ENCODE measurements at places on chromosomes 12 and 14.

GRCh38 chr12:70823182-70823976, 97.2 kb downstream of the PTPRR start:
- peak; percentile 6 for DNase-seq

GRCh38 chr12:88298761-88299242, 156.7 kb downstream of the TMTC3 start:
- no peak for DNase-seq

GRCh38 chr12:62888454-62889110, 46.4 kb downstream of the PPM1H start:
- DNase-seq, result no peak

DNA sequence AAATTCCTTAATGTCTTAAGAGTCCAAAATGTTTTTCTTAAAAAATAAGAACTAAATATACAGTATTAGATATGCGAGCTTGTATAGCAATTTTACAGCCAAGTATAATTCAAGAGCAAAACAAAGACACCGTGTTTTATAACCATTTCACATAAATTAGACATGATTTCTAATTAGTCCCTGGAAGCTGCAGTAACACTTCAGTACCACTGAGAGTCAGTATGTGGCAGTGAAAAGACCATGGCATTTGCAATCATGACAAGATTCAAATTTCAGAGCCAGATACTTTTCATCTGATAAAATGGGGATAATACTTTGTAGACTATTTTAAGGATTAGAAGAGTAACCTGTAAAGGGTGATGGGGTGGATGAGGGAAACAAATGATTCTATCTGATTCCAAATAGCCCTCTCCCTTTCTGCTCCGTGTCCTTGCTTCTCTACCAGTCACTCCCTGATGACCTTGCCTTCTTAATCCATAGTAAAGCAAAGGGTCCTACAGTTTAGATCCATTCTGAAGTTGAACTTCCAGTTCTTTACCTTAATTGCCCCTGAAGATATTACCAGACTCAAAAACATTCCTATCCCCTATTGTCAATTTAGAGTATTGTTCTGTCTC, 145.4 kb upstream of the ABCD2 start:
- no peak for DNase-seq

GRCh38 chr14:81638656-81639280, 105.1 kb upstream of the SEL1L start:
- DNase-seq, result no peak

GRCh38 chr14:75702616-75703261, 41.7 kb downstream of the TTLL5 start:
- DNase-seq, result no peak

- no peak for DNase-seq
Measured at GRCh38 chr14:63777024-63777423, 49.2 kb upstream of the SGPP1 start.

DNA sequence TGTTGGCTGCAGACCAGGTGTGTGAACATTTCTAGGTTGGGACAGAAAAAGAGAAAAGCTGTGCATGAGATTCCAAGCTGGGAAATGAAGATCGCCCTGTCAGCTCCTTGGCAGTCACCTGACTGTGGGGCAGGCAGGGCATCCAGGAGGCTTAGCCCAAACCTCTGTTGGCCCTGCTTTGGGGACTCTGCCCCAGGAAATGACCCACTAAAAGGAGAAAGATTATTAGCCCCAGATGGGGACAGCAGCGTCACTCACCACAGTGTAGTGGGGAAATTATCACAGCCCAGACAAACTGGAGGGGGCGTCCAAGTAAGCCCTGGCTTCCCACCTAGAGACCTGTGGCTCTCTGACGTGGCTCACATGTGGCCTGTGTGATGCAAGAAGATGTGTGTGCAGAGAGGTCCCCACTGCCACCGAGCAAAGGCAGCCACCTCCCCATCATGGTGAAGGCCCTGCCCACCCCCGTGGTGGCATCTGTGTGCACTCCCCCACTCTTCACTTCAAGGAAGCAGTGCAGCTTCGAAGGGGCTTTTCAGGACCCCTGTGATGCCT, 39.1 kb downstream of the DIO3 start:
- no peak for DNase-seq

- DNase-seq, result peak; percentile 49
Measured at GRCh38 chr14:90697577-90698206, 118.5 kb downstream of the TTC7B start.

DNA sequence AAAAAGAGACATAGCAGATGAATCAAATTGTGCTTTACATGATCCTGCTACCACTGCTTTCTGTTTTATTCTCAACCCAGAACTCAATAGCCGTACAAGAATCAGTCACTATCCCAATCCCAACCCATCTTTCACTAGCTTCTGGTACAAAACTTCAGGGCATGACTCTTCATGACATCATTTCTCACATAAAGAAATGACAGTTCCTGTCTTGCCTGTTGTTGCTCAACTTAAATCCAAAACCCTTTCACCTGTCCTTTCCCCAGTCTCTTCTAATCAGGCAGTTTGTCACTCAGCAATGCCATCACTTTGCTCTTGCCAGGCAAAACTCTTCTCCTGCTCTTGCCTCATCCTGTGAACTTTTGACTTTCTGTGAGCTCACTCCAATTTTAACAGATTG, 962.8 kb downstream of the GALC start:
- DNase-seq, result no peak

DNA sequence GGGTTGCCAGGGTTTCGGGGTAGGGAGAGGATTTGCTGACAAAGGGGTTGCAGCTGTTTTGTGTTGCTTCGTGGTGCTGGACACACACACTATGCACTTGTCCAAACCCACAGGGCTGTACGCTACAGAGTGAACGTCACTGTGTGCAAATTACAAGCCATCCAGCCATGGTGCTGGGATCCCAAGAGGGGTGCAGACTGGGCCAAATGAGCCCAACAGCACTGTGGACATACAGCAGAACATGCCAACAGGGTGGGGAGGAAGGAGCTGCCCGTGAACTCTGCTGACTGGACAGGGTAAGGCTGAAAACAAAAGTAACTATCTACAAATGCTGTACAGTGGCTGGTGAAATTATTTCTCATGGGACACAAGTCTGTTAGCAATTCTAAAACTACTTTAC, 25.2 kb downstream of the POLE start:
- DNase-seq, result no peak

DNA sequence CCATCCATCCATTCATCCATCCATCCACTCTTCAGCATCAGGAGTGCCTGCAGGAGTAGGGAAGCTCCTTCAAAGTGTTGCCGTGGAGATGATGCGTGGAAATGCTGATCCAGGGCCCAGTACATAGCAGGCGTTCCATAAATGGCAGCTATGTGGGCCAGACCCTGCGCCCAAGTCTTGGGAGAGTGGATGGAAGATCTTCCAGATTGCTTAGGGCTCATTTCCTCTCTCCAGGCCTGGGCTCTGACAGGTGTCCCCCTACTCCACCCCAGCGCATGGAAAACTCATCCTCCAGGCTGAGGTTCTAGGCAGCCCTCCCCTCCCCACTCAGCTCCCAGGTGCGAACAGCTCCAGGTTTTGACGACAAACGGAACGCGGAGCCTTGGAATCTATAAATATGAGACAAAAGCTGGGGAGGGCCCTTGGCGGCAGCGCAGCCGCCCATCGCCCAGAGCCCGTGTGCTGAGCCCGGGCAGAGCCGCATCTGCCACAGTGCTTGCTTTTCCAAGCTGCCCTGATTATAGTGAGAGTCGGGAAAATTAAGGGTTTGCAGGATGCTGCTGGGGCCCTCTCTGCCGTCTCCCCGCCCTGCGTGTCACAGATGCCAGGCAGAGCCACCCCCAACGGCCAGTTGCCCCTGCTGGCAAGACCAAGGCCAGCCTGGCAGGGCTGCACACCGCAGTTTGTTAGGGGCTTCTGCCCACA, 1.6 kb downstream of the BEGAIN start:
- DNase-seq, result no peak

- DNase-seq, result no peak
Measured at GRCh38 chr12:29980304-29980703, 196.6 kb upstream of the TMTC1 start.

GRCh38 chr12:42482041-42482747, 107.4 kb downstream of the PRICKLE1 start:
- DNase-seq, result no peak

DNA sequence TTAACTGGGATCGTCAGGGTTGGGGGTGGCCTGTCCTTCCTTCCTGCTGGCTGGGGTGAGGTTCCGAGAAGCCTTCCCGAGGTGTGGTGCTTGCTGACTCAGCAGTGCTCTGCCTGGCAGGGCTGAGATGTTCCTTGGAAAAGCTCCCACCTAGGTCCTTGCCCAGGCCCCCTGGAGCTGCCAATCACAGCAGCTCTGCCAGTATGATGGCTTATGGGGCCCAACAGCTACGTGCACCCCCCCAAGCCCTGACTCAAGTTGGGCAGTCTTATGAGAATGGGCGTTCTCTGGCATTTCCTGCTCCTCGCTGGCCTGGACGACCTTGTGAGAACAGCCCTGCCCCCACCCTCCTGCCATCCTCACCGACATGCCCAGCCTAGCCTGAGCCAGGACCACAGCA, 292.2 kb upstream of the CRY1 start:
- no peak for DNase-seq

GRCh38 chr12:12790956-12791355, 5.5 kb downstream of the APOLD1 start:
- DNase-seq, result no peak

DNA sequence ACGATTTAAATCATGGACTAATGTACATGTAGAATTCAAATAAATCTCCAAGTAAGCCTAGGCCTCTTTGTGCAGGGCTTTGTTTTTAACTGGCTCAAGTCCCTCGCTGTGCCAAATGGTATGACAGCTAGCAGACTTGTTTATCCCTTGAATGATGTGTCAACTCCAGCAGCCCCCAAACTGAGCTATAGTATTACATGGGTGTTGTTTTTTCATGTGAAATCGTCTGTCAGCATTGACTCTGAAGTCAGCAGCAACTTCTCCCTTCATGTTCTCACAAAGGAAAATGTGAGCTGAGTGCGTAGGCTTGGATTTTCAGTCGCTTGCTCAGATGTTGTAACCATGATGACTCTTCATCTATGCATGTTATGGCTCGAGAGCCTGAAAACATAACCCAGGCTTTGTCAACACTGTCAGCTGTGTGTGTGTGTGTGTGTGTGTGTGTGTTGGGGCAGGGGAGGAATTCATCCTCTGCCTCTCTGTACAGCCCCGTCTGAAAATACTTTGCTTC, 73.3 kb downstream of the PTHLH start:
- no peak for DNase-seq

GRCh38 chr12:69701826-69702225, 2.7 kb upstream of the BEST3 start:
- peak; percentile 37 for DNase-seq

DNA sequence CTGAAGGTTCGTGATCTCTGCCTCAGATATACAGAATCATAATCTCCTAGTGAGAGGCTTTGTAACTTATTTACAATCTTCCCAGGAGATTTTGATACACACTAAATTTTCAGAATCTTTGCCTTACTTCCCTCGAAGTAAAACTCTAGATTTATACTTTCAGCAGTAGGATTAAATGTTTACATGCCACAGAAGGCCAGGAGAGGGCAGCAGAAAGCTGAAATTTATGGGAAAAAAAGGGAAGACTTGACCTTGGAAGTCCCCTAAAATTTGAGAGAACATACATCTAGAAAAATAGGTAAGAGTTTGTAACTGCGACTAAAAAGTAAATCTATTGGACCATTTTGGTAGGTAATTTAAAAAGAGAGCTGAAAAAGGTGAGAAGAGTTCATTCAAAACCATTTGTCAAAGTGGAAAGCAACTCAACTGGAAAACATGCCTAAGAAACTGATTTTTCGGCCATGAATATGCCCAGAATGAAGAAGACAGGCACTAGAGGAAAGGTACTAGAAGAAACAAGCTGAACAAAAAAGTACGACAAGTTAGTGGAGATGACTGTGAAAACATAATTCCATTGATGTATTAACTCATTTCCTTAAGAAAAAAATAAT, 242.0 kb upstream of the MDGA2 start:
- DNase-seq, result no peak

DNA sequence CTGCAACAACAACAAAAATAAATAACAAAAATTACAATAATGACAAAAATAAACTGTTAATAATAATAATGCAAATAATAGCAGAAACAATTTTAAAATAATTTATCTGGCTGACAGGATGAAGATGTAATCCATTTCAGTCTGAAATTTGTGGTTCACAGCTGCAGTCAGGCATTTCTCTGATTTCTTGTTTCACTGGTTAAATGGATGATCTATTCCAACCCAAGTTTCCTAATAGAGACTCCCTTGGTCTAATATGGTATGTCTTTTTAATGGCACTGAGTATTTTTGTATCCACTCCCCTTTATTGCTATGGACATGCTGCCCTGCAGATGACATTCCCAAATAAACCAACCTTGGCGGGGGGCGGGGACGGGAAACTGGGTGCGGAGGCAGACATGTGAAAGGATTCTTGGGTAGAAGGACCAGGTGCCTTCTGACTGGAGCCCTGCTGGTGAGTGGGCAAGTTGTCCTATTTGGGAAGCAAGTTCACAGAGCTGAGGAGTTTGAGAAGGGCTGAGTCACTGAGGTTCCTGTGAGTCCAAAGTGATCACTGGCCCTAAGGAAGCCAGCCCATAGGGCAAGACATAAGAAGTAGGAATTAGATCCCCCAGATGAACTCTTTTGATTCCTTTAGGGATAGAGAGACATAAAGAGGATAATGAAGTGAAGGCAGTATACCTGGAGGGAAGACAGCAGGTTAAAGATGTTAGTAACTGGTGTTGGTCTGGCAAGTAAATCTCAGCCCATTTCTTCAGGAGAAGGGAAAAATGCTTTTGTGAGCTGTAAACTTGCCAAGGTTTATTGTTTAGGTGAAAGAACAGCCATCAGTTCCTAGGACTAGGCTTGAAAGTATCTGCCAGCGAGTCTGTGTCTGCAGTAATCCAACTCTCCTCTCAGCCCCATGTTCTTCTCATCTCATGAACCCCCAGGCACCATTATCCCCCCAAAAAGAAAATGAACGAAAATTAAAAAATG, 14.5 kb downstream of the FOXG1 start:
- DNase-seq, result no peak

DNA sequence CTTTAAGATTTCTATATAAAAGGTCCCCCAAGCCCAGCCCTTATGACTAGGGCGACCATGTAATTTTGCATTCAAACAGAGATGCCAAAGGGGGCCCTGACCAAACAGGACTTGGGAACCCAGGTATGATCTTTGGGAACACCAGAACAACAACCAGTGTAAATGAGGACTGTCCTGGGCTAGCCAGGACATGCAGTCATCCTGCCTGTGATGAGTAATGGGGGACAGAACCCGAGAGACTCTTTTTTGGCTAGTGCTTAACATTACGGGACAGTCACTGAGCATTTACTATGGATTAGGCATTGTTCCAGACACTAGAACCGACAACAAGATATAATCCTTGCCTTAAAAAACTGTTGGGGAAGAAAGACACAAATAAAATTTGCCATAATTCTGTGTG, 337.3 kb downstream of the CACNA1C start:
- no peak for DNase-seq

DNA sequence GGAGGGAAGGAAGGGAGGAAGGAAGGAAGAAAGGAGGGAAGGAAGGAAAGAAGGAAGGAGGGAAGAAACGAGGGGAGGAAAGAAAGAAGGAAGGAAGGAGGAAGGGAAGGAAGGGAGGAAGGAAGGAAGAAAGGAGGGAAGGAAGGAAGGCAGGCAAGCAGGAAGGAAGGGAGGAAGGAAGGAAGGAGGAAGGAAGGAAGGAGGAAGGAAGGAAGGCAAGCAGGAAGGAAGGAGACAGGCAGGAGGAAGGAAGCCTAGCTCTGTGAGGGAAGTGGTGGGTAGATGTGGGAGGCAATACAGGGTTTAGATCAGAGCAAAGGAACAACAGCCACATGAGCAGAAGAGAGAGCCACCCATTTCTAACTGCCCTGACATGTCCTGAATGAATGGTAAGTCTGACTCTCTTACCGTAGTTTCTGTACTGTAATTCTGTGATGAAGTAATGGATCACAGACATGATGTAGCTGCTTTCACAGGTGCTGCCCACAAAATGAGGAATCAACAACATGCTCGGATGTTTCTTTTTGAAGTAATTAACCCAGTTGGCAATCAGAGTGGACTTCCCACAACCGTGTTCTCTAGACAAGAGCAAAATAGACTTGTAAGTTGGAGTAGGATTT, 24.4 kb upstream of the HSP90B1 start:
- no peak for DNase-seq
